Stimulated activated CD8-positive, alpha-beta memory T cell treated with anti-CD3 and anti-CD28 coated beads, Interleukin-4, amount 100 ng/mL, for 1 hour (primary cell): ENCODE measurements at places on chromosomes 1 and 21.

DNA sequence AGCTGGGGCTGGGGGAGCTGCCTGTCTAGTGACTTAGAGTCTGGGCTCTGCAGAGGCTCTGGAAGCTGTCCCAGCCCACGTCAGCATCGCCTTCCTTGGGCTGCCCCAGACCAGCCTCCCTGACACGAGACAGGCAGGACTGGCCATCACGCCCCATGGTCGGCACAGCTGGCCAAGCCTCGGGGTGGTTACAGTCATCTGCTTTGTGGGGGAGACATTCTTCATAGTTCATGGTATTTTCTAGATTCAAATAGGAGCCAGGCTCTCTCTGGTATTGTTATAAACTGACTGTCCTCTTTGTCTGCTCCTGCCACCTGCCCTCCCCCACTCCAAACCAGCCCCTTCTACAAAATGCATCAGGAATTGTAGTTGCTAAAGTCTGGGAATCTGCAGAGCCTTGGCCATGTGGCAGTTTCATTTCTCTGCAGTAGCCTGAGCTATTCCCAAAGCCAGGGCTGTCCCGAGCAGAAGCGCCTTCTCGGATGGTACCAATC, 29.4 kb downstream of the OLFML2B start:
- no peak for DNase-seq

DNA sequence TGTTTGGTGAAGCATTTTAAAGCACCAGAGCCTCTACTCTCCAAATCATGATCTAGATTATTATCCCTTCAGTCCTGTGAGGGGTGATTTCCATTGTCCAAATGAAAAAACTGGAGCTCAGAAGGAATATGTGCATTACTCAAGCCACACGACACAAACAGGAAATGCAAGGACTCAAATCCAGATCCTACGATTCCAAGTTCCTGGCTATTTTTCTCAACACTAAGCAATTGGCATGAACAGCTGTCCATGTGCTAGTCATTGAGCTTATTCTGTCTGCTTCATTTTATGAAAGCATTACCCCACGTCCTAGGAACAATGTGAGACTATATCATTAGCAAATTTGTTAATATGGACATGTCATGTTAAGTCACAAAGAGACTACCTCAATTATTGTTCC, 273.1 kb upstream of the LYPLAL1 start:
- DNase-seq, result no peak

GRCh38 chr21:36697851-36698384, 997 bp upstream of the SIM2 start:
- no peak for DNase-seq

DNA sequence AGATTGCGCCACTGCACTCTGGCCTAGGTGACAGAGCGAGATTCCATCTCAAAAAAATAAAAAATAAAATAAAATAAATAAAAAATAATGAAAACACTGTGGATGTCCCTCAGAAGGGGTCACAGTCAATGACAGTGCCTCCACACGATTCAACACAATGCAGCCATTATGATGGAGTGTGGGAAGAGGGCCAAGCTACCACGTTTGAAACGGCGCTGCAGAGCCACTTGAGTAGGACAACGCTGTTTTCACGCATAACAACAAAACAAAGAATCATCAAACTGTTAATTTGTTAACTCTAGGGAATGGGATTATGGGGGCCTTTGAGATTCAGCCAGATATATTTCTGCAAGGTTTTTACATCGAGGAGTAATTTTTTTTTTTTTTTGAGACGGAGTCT, 36.5 kb downstream of the NKAIN1 start:
- DNase-seq, result no peak

DNA sequence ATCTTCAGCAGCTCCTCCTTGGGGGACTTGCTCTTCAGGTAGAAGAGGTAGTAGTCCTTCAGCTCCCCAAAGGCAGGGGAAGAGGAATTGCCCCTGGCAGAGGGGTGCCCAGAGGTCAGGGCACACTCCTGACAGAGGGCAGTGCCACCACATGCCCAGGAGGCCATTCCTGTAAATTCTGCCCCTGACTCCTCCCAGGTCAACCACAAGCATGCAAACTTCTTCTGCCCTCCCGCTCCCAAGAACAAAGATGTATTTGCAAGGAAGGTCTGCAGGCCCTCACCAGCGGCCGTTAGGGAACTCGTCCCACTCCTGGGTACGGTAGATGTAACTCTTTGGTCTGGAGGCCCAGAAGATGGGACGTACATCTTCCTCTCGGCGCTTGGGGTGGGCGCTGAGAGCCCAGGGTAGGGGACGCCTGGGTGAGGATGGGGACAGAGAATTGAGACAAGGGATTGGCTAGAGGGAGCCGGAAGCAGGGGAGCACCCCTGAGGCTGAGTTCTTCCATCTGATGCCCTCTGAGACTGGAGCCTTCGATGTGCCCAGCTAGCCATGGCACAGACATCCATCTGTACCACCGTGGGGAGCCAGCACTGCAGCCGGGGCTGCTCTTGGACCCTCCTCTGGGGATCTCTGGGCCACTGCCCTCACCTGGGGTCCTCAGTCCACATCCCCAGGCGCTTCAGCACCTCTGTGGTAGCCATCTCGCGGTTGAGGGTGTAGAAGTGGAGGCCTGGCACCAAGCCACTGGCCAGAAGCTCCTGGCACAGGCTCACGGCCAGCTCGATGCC, 11.1 kb downstream of the MTHFR start:
- no peak for DNase-seq

GRCh38 chr1:89087241-89087640, 22.2 kb upstream of the GBP1 start:
- no peak for DNase-seq

GRCh38 chr21:32056791-32057190, 184.0 kb downstream of the HUNK start:
- DNase-seq, result no peak

GRCh38 chr1:94259635-94260289, 22.4 kb upstream of the ARHGAP29 start:
- no peak for DNase-seq
